ENCODE measurements at places on chromosomes 7 and 10.

GRCh38 chr7:2956076-2956475 lies 87.6 kb downstream of the CARD11 start:
- DNase-seq: no peak

GRCh38 chr7:154676422-154677073 lies 326.4 kb downstream of the PAXIP1 start:
- DNase-seq: no peak

DNA sequence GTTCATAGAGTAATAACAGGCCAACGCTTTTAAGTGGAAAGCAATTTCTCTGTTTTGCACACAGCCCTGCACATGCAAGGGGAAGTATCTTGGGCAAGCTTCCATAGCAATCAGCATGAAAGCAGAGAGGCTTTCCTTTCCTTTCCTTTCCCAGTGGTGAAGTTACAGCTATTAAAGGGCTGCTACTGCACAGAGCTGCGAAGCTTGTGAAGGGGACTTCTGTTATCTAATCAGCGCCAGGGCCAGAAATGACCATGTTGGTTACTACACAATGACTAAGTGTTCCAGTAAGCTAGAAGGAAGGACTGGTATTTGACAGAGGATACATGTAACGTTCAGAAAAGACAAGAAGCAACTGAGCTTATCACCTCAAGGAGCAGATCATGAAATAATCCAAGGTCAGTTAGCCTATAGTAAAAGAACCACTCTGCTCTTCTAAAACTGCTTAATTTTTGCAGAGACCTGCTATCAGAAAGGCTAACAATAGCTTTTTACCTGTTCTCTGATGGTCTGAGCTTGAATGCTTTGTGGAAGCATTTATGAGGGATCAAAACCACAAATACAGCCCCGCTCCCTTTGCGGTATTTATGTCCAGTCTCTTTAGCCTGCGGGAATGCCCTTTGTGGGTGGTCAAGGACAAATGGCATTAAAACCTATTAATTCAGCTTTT lies 45.9 kb downstream of the SGMS1 start:
- DNase-seq: no peak

- no peak for DNase-seq
Observed at GRCh38 chr10:125641398-125641797, 41.6 kb downstream of the TEX36 start.

- no peak for DNase-seq
Observed at GRCh38 chr7:98640375-98640774, 23.3 kb downstream of the NPTX2 start.

DNA sequence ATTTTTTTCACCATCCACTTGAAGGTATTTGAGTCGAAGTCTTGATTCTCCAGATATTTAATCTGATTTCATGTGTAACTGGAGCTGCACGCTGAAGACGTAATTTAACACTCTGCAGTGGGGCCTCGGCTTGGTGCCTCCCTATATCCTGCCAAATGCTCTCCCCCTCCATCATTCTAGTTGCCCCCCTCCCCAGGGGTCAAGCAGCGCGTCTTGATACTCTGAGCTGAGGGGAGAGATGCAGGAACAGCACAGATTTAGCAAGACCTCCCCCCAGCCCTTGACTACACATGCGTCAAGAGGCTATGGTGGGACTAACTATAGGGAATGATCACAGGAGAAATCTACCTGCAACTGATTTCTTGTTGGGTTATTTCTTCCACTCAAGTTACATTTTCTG lies 85.8 kb downstream of the PRPF18 start:
- no peak for DNase-seq

GRCh38 chr7:106545275-106545674 lies 115.7 kb downstream of the CCDC71L start:
- DNase-seq: no peak

GRCh38 chr10:86819567-86819966 lies 63.1 kb downstream of the BMPR1A start:
- DNase-seq: no peak

DNA sequence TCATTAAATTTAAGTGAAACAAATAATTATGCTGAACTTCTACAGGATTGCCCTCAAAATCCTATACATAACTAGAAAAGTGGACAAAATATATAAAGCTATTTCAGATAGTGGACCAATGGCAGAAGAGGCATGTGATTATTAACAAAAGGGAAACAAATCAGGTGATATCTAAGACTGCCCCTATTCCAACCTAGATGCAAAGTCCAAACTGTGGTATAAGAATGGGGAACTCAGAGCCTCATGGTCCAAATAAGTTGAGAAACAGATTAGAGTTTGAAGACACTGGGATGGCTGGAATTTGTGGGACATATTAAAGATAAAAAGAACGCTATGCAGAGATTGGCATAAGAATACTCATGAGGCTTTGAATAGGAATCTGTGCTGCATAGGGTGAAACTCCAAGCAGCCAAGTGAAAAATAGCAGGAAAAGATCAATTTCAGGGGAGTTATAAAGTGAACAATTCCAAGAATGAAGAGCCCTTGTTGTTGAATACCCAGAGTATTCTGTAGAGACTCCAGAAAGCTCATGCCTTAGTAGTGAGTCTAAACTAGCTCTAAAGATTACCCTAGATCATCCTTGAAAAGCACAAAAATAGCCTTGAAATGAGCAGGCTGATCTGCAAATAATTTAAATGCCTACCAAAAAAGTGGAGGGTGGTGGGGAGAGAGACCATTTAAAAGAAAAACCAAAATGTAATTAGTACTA lies 152.4 kb downstream of the IMMP2L start:
- DNase-seq: no peak
